ENCODE measurements at places on chromosomes 13 and 19. TPM values are rescaled to one million over a fixed set of nuclear protein-coding genes. Genes with fewer than 3 reads are reported as not detected.

The SHISA2 gene
- 5.7 TPM for total RNA-seq

The EPSTI1 gene
- 21.1 TPM for total RNA-seq

The ZNF324 gene
- total RNA-seq = 16.0 TPM

The PGLYRP1 gene
- not detected for total RNA-seq

The PSG1 gene
- not detected for total RNA-seq

The NFIC gene
- total RNA-seq = 45.5 TPM

The SPIB gene
- under 0.01 TPM for total RNA-seq

The SMIM44 gene
- not detected for total RNA-seq

The APOC4 gene
- not detected for total RNA-seq

The ZNF222 gene
- total RNA-seq = 5.3 TPM

The SERTM1 gene
- total RNA-seq = not detected

The ETV2 gene
- total RNA-seq = 0.31 TPM

The FGF9 gene
- not detected for total RNA-seq

The C1QTNF9B gene
- not detected for total RNA-seq

The PINLYP gene
- total RNA-seq = 5.5 TPM

The ZNF320 gene
- total RNA-seq = 9.6 TPM

The GPC6 gene
- 0.34 TPM for total RNA-seq

The ZNF880 gene
- 16.8 TPM for total RNA-seq

The GPR4 gene
- under 0.01 TPM for total RNA-seq

The PSG11 gene
- total RNA-seq = not detected

The OR4F17 gene
- total RNA-seq = not detected

The KLK3 gene
- not detected for total RNA-seq

All from melanocyte of skin (primary cell).